ENCODE measurements at places on chromosomes 2 and 18.
A peak's percentile ranks its signal among the peaks of the same experiment; 100 is the strongest.

DNA sequence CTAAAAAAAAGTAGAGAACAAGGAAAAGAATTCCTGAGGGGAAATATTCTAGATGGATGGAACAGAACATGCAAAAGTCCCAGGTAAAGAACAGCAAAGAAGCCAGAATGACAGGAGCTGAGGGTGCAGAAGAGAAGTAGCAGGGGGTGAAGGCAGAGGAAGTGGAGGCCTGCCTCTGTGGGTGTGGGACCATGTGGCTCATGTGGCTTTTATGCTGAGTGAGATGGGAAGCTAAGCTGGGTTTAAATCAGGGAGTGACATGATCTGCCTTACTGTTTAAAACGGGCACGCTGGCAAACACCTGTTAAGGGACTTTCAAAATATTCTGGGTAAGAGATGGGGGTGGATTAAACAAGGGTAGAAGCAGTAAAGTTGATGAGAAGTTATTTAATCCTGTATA lies 40.0 kb downstream of the GKN2 start:
- no peak for DNase-seq
- no peak overlapping the region for H3K27ac ChIP-seq
- H3K4me3 ChIP-seq: no peak overlapping the region
- H3K4me1 ChIP-seq: peaks cover 15% of the 10 kb centered on the region
- no peaks in the 10 kb centered on the region for H3K36me3 ChIP-seq

- H3K27me3 ChIP-seq: no peaks in the 10 kb centered on the region
- H3K4me1 ChIP-seq: peaks cover 3% of the 10 kb centered on the region
- no peak overlapping the region for H3K27ac ChIP-seq
- H3K36me3 ChIP-seq: no peaks in the 10 kb centered on the region
Measured at GRCh38 chr2:437756-438393, 150.0 kb upstream of the ALKAL2 start.

- no peak for DNase-seq
- H3K36me3 ChIP-seq: no peaks in the 10 kb centered on the region
- H3K27me3 ChIP-seq: no peaks in the 10 kb centered on the region
- H3K27ac ChIP-seq: no peak overlapping the region
- H3K4me3 ChIP-seq: no peak overlapping the region
Measured at GRCh38 chr2:3141696-3142095, 235.9 kb downstream of the EIPR1 start.

- H3K27ac ChIP-seq: no peak overlapping the region
- no peaks in the 10 kb centered on the region for H3K27me3 ChIP-seq
- peaks cover 68% of the 10 kb centered on the region for H3K4me1 ChIP-seq
- H3K4me3 ChIP-seq: no peak overlapping the region
Measured at GRCh38 chr2:152408254-152408653, 73.3 kb downstream of the FMNL2 start.

DNA sequence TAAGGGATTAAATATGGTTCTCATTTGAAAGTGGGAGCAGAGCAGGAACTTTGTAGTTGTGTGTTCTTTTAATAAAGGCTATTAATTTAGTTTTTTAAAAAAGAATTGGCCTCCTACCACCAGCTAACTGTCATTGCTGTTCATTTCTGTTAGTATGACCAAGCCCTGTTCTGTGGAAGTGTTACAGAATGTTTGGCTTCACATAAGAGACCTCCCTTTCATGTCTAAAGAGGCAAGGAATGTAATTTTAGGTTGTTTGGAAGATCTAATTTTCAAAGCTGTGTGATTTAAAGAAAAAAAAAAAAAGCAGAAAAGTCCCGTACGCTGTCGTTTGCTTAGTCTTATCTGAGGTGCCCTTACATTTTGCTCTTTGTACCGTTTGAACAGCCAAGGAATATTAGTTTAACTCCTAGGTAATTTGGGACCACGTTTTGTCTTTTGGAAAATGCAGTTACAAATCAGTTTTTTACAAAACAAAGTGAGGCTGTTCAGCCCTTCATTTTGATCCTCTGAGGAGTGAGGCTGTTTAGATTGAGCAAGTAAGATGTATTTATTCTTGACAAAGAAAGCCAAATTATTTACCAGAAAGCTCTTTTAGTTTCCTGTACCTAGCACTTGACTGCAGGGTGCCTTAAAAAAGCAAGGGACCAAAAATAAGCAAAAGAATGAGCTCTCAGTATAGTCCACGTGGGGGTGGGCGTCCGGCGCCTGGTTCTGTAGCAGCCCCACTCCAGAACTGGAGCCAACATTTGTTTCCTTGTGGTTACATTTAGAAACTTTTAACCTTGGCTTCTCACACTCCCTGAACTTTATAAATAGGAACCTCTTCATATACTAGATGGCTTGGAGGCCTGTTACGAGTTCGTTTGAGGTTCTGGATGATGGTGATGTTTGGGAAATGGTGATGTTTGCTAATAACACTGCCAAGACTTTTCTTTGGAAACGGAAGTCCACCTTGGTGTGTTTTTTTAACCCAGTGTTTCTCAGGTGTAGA lies 136.2 kb downstream of the FMNL2 start:
- H3K36me3 ChIP-seq: no peaks in the 10 kb centered on the region
- 0 out of 2 replicates have a peak overlapping the region, but pooled peaks have one; percentile 6 for H3K4me3 ChIP-seq
- peaks cover 69% of the 10 kb centered on the region for H3K4me1 ChIP-seq
- no peak for DNase-seq
- peak overlapping the region; percentile 12 for H3K27ac ChIP-seq

- no peak for DNase-seq
- peaks cover 67% of the 10 kb centered on the region for H3K4me1 ChIP-seq
- peak overlapping the region; percentile 33 for H3K27ac ChIP-seq
Measured at GRCh38 chr2:36456227-36457175, 100.9 kb downstream of the CRIM1 start.

DNA sequence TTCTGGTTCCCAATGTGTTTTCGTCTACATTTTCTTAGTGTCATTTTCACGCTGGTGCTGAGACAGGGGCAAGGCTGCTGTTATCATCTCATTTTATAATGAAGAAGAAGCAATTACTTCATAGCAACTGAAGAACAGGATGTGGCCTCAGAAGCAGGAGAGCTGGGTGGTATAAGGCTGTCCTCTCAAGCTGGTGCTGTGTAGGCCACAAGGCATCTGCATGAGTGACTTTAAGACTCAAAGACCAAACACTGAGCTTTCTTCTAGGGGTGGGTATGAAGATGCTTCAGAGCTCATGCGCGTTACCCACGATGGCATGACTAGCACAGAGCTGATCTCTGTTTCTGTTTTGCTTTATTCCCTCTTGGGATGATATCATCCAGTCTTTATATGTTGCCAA lies 7.3 kb downstream of the IL36G start:
- no peak overlapping the region for H3K27ac ChIP-seq
- DNase-seq: no peak
- H3K4me1 ChIP-seq: no peaks in the 10 kb centered on the region
- no peak overlapping the region for H3K4me3 ChIP-seq

- no peaks in the 10 kb centered on the region for H3K27me3 ChIP-seq
- no peak overlapping the region for H3K27ac ChIP-seq
- no peak overlapping the region for H3K4me3 ChIP-seq
- no peaks in the 10 kb centered on the region for H3K4me1 ChIP-seq
- DNase-seq: no peak
- H3K36me3 ChIP-seq: peaks cover 27% of the 10 kb centered on the region
Measured at GRCh38 chr2:99421469-99421868, 68.3 kb downstream of the REV1 start.

DNA sequence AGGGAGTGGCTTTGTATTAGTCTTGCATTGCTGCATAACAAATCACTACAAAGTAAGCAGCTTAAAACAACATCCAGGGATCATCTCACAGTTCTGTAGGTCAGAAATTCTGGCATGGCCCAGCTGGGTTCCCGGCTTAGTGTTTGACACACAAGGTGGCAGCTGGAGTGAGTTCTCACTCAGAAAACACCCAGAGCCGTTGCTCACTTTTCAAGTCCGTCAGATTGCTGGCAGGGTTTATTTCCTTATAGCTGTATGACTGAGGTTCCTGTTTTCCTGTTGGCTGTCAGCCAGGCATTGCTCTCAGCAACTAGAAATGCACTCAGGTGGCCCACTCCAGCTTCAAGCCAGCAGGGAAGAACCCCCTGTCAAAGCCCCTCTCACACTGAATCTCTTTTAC lies 324.1 kb downstream of the CCDC178 start:
- no peaks in the 10 kb centered on the region for H3K4me1 ChIP-seq
- no peaks in the 10 kb centered on the region for H3K27me3 ChIP-seq
- H3K27ac ChIP-seq: no peak overlapping the region
- H3K4me3 ChIP-seq: no peak overlapping the region
- no peak for DNase-seq
